Brain microvascular endothelial cell (primary cell): ENCODE measurements at places on chromosomes 7 and 10.

GRCh38 chr7:34042406-34042805 lies 137.1 kb downstream of the BMPER start:
- DNase-seq = no peak

GRCh38 chr7:18494406-18494805 lies 1.1 kb upstream of the HDAC9 start:
- DNase-seq = no peak

GRCh38 chr7:101265622-101266516 lies 21.0 kb upstream of the FIS1 start:
- no peak for DNase-seq

- peak; percentile 76 for DNase-seq
Observed at GRCh38 chr10:102814873-102815661, 22.1 kb downstream of the CYP17A1 start.

GRCh38 chr10:96556003-96556402 lies 30.8 kb downstream of the TM9SF3 start:
- DNase-seq = no peak

- DNase-seq = no peak
Observed at GRCh38 chr10:118272767-118273166, 69.4 kb downstream of the FAM204A start.

GRCh38 chr10:52210161-52210560 lies 103.9 kb upstream of the DKK1 start:
- peak; percentile 16 for DNase-seq

- DNase-seq = no peak
Observed at GRCh38 chr7:94417901-94418300, 23.2 kb downstream of the COL1A2 start.

DNA sequence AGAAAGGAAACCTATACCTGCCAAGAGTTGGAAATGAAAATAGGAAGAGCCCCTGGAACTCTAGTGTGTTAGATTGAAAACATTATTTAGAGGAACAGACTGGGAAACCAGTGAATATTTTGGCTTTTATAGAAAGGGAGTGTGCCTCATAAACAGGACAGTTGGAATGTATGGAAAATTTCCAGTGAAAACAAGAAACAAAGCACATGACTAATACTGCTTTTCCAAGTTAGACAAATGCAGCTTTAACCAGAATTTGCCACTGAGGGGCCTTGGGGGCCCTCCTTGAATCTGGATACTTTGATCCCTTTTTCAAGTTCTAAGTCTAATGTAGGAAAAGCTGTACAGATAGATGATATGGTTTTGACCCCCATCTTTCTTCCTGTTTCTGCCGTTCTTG lies 21.2 kb downstream of the ITGB8 start:
- DNase-seq = no peak

GRCh38 chr10:17257466-17258321 lies 29.7 kb downstream of the VIM start:
- peak; percentile 73 for DNase-seq

- DNase-seq = peak; percentile 84
Observed at GRCh38 chr7:99040104-99040958, 103.6 kb downstream of the SMURF1 start.

GRCh38 chr7:140027858-140028257 lies 34.9 kb downstream of the PARP12 start:
- no peak for DNase-seq

DNA sequence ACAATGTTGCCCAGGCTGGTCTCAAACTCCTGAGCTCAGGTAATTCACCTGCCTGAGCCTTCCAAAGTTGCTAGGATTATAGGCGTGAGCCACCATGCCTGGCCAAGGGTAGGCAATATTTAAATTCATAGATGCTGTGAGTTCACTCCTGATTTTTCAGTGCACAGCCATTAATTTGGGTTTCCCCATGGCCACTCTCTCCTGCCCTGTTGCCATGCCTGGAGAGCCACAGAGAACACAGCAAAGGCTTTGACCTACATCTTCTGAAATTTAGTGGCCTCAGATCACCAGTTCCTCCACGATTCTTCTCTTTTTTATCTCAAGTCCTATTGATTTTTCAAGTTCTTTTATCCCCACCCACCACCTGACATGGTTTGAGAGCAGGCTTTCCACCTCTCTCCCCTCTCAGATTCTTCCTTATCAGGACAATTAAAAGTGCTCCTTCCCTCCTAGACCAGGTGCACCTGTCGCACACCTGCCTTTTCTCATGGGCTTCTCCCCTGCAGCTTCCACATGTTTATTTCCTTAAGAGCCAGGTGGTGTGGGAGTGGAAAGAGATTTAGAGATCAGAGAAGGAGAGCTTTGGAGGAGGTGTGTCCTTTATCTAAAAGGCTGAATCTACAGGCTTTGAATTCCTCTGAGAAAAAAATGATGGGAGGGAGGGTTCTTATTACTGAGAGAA lies 123.8 kb downstream of the ADRA2A start:
- no peak for DNase-seq

DNA sequence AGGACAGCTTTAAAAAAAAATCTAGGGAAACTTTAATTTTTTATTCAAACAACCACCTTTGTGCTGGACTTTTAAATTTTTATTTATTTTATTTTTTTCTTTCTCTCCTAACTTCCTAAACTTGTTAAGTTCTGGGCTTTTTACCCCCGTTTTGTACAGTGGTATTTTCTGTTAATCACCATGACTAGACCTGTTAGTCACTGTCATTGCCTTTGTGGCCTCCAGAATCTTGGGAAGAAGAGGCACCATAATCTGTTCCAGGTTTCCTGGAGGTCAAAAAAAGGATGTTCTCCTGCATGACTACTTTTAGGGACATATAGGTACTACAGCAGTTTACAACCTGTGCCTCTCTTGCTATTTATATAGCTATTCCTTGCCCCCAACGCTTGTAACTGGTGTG lies 31.1 kb upstream of the DDX50 start:
- DNase-seq = no peak

DNA sequence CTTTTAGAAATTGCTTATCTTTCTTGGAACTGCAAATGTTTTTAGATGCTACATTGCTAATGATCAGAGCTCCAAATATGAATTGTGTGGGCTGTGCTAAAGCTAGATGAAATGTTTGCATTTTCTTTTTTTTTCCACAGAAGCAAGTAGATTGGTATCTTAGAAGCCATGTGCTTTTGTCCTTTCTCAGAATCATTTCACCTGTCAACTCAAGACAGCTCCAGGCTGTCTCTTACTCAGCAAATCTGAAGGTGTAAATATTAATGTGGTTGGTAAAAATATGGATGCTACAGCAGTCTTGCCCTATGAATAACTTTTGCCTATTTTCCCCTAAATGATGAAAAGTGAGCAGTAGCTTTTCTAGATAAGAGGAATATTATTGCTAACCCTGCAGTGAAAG lies 41.2 kb downstream of the AP3M1 start:
- DNase-seq = no peak

GRCh38 chr7:135558337-135558767 lies 635 bp downstream of the NUP205 start:
- peak; percentile 47 for DNase-seq

DNA sequence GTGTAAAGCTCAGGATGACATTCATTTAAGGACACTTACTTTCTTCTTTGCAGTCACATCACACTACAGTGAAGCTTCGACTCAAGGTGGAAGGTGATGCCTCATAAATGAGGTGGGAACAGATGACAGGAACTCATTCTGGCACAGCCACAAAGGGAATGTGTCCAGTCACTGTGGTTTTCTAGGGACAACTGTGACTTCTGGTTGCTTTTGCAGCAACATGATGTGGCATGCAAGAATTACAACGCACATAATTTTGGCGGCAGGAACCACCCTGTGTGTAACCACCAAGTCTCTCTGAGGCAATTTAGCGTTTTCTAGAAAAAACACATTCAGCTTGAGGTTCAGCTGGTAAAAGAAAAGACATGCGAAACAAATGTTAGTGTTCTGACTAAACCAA lies 32.0 kb upstream of the FERD3L start:
- no peak for DNase-seq

DNA sequence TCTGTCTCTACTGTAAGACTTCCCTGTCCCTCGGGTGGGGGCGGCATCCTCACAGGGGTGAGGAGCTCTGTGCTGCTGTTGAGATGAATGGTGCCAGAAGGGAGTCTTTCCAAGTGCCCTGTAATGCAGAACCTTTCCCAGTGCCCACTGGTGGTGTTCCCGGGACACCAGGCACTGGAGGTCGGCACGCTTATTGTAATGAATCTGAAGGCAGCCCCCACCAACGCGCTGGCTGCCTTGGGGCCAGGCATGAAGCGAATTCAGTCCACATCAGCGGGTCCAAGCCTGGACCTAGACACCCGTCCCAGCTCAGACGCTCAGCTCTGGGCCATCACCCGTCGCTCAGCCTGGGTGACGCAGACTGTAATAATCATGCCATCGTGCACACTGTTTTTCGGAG lies 592.9 kb downstream of the DNAJB6 start:
- no peak for DNase-seq

DNA sequence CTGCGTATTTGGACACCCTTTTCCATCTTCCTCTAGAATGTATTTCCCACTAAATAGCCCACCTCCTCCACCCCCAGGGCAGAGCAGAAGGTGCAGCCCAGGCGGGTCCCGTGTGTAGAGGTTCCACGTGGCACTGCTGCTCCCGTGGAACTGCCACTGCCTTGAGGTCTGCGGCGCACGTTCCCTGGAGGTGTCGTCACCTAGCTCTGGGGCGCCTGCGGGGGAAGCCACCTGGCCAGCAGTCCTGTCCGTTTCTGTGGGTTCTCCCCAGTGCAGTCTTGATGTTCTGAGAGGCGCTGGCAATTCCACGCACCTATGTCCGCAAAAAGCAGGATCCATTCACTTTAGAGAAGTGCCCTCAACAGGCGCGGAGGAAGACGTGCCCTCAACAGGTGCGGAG lies 21.9 kb downstream of the BNIP3 start:
- DNase-seq = no peak

GRCh38 chr7:84060760-84061261 lies 133.8 kb downstream of the SEMA3A start:
- DNase-seq = peak; percentile 11

GRCh38 chr10:70308121-70309060 lies 24.6 kb upstream of the NPFFR1 start:
- no peak for DNase-seq

- DNase-seq = no peak
Observed at GRCh38 chr7:115724400-115725056, 306.0 kb downstream of the TFEC start.

GRCh38 chr7:20329389-20330238 lies 1.1 kb upstream of the ITGB8 start:
- DNase-seq = peak; percentile 61

- DNase-seq = no peak
Observed at GRCh38 chr7:21550821-21551531, 8.1 kb downstream of the DNAH11 start.
